ENCODE measurements at places on chromosomes 2 and 18. TPM values are rescaled to one million over a fixed set of nuclear protein-coding genes. Genes with fewer than 3 reads are reported as not detected.

Gene C2orf78
- total RNA-seq = not detected

DNA sequence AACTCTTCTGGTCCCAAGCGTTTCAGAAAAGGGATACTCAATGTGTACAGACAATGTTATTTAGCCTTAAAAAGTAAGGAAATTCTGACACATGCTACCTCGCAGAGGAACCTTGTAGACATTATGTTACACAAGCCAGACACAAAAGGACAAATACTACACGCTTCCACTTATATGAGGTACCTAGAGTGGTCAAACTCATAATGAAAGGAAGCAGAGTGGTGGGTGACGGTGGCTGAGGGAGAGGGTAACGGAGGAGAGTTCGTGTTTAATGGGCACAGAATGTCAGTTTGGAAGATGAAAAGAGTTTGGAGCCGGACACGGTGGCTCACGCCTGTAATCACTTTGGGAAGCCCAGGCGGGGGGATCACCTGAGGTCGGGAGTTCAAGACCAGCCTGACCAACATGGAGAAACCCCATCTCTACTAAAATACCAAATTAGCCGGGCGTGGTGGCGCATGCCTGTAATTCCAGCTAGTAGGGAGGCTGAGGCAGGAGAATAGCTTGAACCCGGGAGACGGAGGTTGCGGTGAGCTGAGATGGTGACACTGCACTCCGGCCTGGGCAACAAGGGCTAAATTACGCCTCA lies 1.4 kb downstream of the MCM6 start:
- H3K4me1 ChIP-seq = peaks cover 7% of the 10 kb centered on the region
- H3K27ac ChIP-seq = no peak overlapping the region
- H3K4me3 ChIP-seq = no peak overlapping the region
- no peaks in the 10 kb centered on the region for H3K36me3 ChIP-seq
- no peaks in the 10 kb centered on the region for H3K27me3 ChIP-seq

- H3K36me3 ChIP-seq = no peaks in the 10 kb centered on the region
- DNase-seq = no peak
- no peaks in the 10 kb centered on the region for H3K4me1 ChIP-seq
- H3K27ac ChIP-seq = no peak overlapping the region
These were observed 623.9 kb downstream of the CNTNAP5 start for GRCh38 chr2:124649001-124649400.

DNA sequence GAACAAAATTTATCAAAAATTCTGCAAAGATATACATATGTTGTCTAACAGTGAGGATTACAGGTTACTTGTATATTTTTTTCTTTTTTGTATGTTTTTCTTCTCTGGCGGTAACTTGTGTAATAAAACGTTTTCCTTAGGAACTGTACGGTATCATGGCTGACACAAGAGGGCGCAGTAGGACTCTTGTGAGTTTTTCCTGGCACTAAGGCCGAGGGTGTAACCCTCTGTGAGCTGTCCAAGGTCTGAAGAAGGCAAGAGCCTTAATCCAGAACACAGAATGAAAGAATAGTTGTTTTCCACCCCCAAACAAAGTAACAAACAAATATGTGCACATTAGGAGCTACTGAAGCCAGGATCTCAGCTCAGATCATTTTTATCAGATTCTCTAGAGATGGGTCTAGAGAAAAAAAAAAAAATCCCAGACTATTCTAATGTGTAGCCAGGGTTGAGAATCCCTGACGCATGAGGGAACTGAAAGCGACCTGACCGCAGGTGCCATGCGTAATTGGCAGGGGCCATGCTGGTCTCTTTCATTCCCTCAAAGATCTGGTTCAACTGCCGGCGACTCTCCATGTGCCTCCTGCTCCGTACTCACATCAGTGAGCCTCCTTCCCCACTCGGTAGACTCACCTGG lies 27.0 kb downstream of the TMEM200C start:
- H3K4me3 ChIP-seq = no peak overlapping the region
- DNase-seq = peak; percentile 75
- no peaks in the 10 kb centered on the region for H3K27me3 ChIP-seq
